GM23338 (cell line): ENCODE measurements at places on chromosomes 12 and 14. TPM values are rescaled to one million over a fixed set of nuclear protein-coding genes. Genes with fewer than 3 reads are reported as not detected.

GRCh38 chr14:91862417-91862816 lies 4.9 kb downstream of the TC2N start:
- H3K4me3 ChIP-seq: no peak overlapping the region
- DNase-seq: no peak
- no peaks in the 10 kb centered on the region for H3K27me3 ChIP-seq
- H3K27ac ChIP-seq: no peak overlapping the region
- no peaks in the 10 kb centered on the region for H3K36me3 ChIP-seq

SMIM41 gene
- total RNA-seq: 0.12 and 0.66 TPM in 2 replicates

ZFYVE21 gene
- total RNA-seq: 89.6 and 116 TPM in 2 replicates

NRXN3 gene
- total RNA-seq: 1.0 and 1.6 TPM in 2 replicates

PIWIL1 gene
- total RNA-seq: not detected in 2 replicates

LGR5 gene
- 0.17 and 0.66 TPM in 2 replicates for total RNA-seq
